HFFc6 (cell line): ENCODE measurements at places on chromosomes 3 and 15.

DNA sequence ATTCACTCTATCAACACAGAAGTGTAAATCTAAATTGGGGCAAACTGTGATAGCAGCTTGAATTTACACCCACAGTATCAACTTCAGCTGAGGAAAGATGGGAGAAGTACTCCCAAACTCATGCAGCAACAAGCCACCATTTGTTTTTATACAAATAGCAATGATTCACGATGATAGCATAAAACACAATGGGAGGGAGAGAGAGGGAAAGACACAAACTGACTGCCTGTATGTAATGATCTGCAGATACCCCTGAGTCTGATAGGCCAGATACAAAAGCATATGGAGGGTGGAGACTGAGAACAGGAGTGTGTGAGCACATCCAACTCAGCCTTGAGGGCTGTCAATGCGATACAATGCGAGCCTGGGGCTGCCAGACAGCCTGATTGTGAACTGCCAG is 79.2 kb downstream of the CNTN3 start:
- no peak for DNase-seq

- peak; percentile 39 for DNase-seq
These were observed 37.0 kb downstream of the TTC23 start for GRCh38 chr15:99212406-99212805.

- DNase-seq, result no peak
These were observed 699.6 kb downstream of the MCTP2 start for GRCh38 chr15:94930960-94931359.

DNA sequence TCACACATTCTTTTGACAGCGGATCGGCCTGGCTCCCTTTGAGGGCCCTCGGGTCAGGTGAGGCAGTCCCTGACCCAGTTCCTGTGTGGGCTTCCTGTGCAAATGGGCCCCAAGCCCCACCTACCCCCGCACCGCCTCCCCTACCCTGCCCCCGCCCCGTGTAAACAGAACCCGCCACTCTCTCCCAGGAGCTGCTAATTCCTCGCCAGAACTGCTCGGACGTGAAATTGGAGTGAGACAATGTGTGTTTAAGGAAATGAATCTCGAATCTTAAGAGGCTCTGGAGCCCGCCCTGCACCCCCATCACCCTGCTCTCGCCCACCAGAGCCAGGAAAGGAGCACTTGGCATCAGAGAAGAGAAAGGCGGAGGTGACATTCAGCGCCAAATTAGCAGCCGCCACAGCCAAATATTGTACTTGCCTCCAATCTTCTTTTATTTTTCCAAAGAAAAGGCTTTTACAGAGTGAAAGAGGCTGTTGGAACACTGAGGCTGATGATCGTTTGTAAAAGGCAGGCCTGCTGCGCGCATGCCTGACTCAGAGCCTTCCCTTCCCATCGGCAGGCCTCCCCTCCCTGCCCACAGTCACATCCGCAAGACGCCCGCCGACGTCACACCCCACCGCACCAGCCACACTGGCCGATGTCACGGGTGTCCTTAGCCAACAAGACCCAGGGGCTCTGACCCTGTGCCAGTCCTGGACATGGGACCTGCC is 53.1 kb downstream of the CACNA2D2 start:
- DNase-seq, result no peak

- peak; percentile 43 for DNase-seq
These were observed 110.7 kb upstream of the CDIN1 start for GRCh38 chr15:36468746-36469145.

DNA sequence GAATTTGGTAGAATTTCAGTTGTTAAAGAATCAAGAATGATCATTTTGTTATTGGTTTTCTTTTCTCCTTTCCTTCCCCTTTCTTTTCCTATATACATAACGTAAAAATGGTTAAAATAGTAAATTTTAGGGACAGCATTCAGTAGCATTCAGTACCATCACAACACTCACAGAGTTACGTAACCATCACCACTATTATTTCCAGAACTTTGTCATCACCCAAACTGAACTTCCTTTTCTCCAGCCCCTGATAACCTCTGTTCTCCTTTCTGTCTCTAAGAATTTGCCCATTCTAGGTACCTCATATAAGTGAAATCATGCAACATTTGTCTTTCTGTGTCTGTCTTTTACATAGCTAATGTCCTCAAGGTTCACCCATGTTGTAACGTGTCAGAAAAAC is 165.3 kb downstream of the AKAP13 start:
- no peak for DNase-seq

GRCh38 chr3:73115806-73116205 is 54.3 kb downstream of the EBLN2 start:
- no peak for DNase-seq

- no peak for DNase-seq
These were observed 1187.1 kb upstream of the EPHA6 start for GRCh38 chr3:95627293-95627692.
